ENCODE measurements at places on chromosomes 16 and 17. TPM values are rescaled to one million over a fixed set of nuclear protein-coding genes. Genes with fewer than 3 reads are reported as not detected.

CCL2 gene
- 23.2 TPM for total RNA-seq

DNA sequence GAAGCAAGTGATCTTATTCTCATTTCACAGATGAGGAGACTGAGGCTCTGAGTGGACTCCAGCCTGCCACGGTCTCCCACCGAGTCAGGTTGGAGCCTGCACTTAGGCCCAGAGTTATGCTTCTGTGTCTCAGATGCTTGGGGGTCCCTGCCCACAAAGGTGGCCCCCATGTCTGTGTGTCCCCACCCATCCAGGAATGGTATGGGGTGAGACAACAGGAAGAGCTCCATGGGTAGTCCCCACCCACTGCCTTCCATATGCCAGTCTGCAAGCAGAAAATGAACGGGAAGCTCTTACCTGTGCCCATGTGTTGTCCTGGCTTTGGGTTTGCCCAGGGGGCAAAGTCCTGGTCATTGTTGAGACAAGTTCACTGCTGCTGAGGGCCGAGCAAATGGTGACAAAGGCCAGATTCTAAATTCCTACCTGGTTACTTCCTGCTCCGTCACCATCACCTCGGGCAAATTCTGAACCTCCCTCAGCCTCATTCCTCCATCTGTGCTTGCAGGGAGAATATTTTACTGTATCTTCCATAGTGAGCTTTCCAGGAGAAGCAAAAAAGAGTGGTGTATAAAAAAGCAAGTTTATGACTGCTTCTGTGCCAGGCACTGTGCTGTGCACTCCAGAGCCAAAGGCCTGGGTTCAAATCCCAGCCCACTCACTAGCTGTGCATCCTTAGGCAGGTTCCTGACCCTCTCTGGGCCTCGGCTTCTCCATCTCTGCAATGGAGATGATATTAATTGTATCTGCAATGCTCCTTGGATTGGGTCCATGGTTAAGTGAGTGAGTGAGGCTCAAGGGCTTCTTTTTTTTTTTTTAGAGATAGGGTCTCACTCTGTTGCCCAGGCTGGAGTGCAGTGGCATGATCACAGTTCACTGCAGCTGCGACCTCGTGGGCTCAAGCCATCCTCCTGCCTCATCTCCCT, 9.3 kb downstream of the IL4R start:
- no peak for DNase-seq

UTS2R gene
- not detected for total RNA-seq

EVI2B gene
- 1.6 TPM for total RNA-seq

DNA sequence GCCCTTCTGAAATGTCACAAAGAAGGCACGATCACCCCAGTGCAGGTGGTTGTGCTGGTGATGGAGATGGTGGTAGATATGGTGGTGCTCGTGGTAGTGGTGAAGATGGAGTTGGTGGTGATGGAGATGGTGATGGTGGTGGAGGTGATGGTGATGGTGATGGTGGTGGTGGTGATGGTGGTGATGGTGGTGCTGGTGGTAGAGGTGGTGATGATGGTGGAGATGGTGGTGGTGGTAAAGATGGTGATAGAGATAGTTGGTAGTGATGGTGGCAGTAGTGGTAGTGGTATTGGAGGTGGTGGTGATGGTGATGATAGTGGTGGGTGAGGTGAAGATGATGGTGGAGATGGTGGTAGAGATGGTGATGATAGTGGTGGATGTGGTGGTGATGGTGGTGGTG, 88.1 kb upstream of the SALL1 start:
- DNase-seq: no peak

DNA sequence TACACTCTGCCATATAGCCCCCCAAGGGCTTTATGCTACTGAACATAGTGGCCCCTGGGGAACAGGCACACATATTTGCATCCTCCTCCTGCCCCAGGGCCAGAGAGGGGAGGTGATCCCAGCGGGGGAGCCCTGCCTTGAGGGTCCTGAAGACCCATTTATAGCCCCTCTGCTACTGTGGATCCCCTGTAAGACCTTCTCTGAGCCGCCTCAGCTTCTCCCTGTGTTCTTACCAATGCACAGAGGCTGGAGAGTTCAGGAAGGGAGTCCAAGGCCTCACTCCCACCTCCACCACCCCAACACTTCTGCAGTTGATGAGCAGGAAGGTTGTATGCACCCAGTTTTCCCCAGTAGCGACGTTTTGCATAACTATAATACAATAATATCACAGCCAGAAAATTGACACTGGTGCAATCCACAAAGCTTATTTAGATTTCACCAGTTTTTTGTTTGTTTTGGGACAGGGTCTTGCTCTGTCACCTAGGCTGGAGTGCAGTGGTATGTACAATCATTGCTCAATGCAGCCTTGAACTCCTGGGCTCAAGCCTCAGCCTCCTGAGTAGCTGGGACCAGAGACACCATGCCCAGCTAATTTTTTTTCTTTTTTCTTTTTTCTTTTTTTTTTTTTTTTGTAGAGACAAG, 1.3 kb upstream of the FAM83G start:
- no peak for DNase-seq

GUCY2D gene
- total RNA-seq: not detected

GRCh38 chr17:54180950-54181349, 358.2 kb downstream of the KIF2B start:
- DNase-seq: no peak

CCDC40 gene
- total RNA-seq: 3.2 TPM

DNA sequence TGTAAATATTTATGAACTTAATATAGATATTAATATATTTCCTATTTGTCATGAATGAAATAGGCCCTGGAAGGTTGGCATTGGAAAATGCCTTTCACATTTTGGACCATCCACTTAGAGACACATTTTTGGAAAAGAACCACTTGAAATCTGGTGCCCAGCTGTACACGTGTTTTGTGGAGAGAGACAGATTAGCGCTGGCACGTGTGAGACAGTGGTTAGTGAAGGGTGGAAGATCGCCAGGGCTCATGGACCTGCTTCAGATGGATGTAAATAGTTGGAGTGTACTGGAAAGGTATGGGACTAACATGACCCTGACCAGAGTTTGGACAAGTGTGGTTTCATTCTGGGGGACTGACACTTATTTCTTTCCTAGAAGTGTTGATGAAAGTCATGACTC, 222.9 kb downstream of the PRKCA start:
- no peak for DNase-seq

DNA sequence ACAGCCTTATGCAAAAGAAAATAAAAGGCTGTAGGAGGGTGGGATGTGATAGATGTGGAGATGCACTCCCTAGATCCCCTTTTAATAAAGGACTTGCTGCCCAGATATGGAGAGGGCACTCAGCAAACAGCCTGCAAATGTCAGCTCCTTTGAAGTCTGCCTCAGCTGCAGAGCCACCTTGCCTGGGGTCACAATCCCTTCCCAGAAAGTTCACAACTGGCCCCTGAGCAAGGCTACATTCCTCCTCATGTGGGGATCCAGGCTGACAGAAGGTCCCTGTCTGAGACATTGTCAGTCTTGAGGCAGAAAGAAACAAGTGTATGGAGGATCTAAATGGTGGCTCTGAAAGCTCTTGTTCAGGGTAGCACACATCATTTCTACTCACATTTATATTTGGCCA, 36.1 kb downstream of the SLFN11 start:
- DNase-seq: no peak

DNA sequence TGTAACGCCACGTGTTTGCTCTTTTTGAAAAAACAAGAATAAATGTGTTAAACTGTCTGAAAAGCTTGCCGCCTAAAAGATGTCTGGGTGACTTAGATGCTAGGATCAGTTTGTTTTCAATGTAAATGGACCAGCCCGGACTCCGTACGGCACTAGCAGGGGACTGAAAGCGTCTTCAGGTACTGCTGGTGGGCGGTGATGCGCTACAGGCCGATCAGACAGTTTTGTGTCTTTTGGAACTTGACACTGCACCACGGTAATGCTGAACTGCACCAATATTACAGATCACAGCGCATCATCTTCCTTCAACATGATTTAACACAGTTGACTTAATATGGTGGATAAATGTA, 727 bp upstream of the MBTPS1 start:
- no peak for DNase-seq

DNA sequence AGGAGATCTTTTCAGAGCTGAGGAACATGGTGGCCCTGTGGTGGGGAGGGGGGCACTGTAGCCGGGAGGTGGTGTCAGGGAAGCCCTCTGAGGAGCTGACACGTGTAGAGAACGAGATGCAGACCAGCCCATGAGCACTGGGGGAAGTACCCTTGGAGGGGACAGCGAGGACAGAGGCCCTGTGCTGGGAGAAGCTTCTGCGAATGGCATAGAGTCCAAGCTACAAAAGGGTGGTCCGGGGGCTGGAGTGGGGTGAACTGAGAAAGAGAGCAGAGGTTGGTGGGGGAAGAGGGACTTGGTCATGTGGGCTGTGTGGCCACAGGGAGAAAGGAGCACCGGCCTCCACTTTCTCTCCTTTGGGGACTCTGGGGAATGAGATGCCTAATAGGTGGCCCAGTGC, 270.8 kb downstream of the CBLN1 start:
- no peak for DNase-seq

DNA sequence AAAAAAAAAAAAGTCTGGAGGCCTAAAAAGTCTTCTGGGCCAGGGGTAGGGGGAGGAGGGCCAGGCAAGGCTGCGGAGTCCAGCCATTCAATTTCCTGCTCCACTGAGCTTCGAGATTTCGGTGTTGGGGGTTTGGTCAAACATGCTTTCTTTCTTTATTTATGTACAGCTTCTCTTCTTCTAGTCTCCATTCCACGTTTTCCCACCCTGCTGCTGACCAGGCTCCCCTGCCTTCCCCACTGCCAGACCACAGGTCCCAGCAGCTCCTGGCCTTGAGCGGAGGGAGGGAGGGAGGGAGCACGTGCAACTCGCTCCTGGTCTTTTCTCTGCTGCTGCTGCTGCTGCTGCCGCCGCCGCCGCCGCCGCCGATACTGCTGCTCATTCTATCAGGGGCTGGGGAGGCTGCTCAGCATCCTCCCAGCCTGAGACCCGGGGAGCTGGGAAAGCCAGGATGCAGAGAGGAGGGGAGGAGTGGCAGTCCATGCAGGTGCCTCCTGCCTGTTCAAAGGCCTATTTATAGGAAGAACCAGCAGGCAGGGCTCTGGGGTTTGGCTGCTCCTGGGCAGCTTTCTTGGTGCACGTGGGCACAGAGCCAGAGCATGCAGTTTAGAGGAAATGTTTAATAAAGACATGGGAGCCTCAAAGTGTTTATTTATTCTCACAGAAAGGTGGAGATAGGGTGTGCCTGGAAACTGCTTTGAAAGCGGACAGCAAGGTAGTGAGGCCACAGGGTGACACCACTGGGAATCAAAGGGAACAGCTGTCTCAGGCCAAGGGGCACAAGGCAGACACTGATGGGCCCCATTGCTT, 23.4 kb upstream of the ZFHX3 start:
- no peak for DNase-seq

GRCh38 chr17:82487910-82488309, 29.4 kb downstream of the NARF start:
- no peak for DNase-seq

DNA sequence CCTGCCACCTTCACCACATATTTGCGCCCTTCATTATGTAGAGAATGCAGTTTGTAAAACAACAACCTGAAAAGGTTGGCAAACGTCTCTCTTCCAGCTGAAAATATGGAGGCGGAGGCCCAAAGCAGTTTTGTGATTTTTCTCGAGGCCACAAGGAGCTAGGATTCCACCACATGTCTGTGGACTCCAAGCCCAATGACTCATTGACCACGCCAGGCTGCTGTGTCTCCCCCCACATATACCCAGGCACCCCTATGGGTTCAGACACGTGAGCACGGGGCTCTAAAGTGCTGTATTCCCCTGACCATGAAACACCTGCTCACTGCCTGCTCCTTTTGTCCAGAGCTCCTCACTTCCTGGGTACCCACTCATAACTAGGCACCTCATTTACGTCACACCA, 121.4 kb upstream of the CDH5 start:
- DNase-seq: no peak

PFAS gene
- total RNA-seq: 57.5 TPM

HYDIN gene
- total RNA-seq: not detected

USP6 gene
- 0.09 TPM for total RNA-seq

- no peak for DNase-seq
Measured at GRCh38 chr17:50283246-50283645, 9.0 kb downstream of the TMEM92 start.

DNA sequence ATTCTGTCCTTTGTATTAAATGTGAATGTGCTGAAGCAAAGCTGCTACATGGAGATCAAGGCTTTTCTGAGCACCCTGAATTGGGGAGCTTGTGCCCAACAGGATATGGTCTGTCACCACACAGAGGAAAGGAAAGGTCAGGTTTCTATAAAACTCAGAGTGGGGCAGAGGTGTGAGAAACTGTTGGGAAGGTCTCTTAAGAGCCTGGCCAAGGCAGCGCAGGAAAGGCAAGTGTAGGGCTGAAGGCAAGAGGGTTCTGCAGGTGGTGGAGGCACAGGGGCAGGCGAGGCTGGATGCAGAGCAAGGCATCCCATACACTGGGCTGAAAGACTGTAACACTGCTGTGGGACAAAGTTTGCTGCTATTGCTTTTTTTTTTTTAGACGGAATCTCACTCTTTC, 8.1 kb downstream of the COX6A2 start:
- no peak for DNase-seq

PRR11 gene
- total RNA-seq: 30.8 TPM

- DNase-seq: no peak
Measured at GRCh38 chr17:3695723-3696411, at the start of gene P2RX5. P2RX5 (minus strand) TSS chr17:3696155; CDS start chr17:3696005, 150 bp downstream.

DNA sequence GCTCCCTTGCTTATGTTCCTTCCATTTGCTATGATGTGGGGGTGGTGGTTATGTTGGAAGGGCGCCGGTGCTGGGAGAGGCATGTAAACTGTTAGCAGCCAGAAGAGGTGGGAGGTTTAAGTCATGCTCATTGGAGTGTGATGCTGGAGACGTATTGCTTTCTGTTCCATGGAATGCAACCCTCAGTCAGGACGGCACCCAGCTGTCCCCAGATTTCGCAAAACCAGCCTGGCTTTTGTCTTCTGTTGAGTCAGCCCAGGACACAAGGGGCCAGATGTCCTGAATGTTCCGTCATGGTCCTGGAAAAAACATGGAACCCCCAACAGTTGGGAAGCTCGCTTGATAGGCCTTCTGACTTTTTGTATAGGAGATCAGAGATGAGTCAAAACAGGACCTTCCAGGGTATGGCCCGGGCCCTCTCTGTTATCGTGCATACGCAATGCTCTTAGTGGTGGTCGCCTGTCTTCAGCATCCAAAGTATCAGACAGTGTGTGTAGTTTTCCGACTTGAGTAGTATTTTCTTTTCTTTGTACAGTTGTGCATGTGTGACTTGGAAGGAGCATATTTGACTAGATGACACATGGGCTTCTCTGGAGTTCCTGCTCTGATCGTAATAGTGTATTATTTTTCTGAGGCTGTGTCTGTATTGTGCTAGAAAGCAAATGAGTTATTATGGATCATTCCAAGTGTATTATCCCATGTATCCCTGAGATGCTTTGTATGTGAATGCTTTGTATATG, 201.9 kb downstream of the SNX29 start:
- DNase-seq: no peak

All from HFFc6 (cell line).